Activated CD8-positive, alpha-beta T cell treated with anti-CD3 and anti-CD28 coated beads, Interleukin-2, amount 10 ng/mL, durations not matched to agents 7 days and 5 days (primary cell): ENCODE measurements at places on chromosomes 7 and 10. TPM values are rescaled to one million over a fixed set of nuclear protein-coding genes. Genes with fewer than 3 reads are reported as not detected.

GRCh38 chr7:44909596-44910389 is 24.5 kb upstream of the PURB start:
- no peak overlapping the region for H3K4me3 ChIP-seq
- H3K27me3 ChIP-seq = no peaks in the 10 kb centered on the region
- no peaks in the 10 kb centered on the region for H3K36me3 ChIP-seq
- H3K27ac ChIP-seq = no peak overlapping the region
- H3K4me1 ChIP-seq = peaks cover 27% of the 10 kb centered on the region
- no peak for DNase-seq

- no peak overlapping the region for H3K4me3 ChIP-seq
- no peaks in the 10 kb centered on the region for H3K27me3 ChIP-seq
- H3K36me3 ChIP-seq = no peaks in the 10 kb centered on the region
- no peaks in the 10 kb centered on the region for H3K4me1 ChIP-seq
- no peak overlapping the region for H3K27ac ChIP-seq
These were observed 425.2 kb upstream of the VSTM2A start for GRCh38 chr7:54116956-54117355.

- peaks cover 65% of the 10 kb centered on the region for H3K27me3 ChIP-seq
- no peaks in the 10 kb centered on the region for H3K36me3 ChIP-seq
- no peak overlapping the region for H3K4me3 ChIP-seq
- H3K4me1 ChIP-seq = peaks cover 32% of the 10 kb centered on the region
- no peak for DNase-seq
These were observed 5.1 kb downstream of the SHH start for GRCh38 chr7:155807065-155807671.

GRCh38 chr7:30681331-30681797 is 892 bp downstream of the CRHR2 start:
- H3K27me3 ChIP-seq = peaks cover 72% of the 10 kb centered on the region
- peak overlapping the region; percentile 49 for H3K4me3 ChIP-seq
- H3K4me1 ChIP-seq = peaks cover 10% of the 10 kb centered on the region
- no peak overlapping the region for H3K27ac ChIP-seq
- no peak for DNase-seq

- H3K27me3 ChIP-seq = peaks cover 2% of the 10 kb centered on the region
- H3K4me1 ChIP-seq = peaks cover 17% of the 10 kb centered on the region
- DNase-seq = no peak
- H3K4me3 ChIP-seq = no peak overlapping the region
- no peaks in the 10 kb centered on the region for H3K36me3 ChIP-seq
- no peak overlapping the region for H3K27ac ChIP-seq
These were observed 2.1 kb upstream of the JMJD1C start for GRCh38 chr10:63467841-63468240.

DNA sequence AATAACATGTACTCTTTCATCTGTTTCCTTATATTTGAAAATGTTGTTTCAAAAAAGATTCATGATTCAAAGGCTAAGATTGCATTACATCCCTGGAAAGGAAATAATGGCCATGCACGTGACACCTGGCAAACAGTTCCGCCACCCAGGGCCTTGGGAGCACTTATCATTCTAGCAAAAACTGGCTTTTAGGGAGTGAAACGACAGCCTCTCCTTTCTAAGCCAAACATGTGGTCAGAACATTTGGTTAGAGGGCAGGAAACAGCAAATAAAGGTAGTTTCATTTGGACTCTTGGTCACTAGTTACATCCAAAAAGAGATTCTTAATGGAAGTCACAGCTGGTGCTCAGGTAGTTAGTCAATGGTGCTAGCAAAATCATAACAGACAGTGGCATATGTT is 83.5 kb downstream of the FAS start:
- no peak overlapping the region for H3K27ac ChIP-seq
- DNase-seq = no peak
- peaks cover 16% of the 10 kb centered on the region for H3K4me1 ChIP-seq
- H3K4me3 ChIP-seq = no peak overlapping the region

GRCh38 chr7:132134814-132135445 is 441.3 kb downstream of the PLXNA4 start:
- H3K4me1 ChIP-seq = peaks cover 15% of the 10 kb centered on the region
- no peak overlapping the region for H3K4me3 ChIP-seq
- no peak for DNase-seq
- no peak overlapping the region for H3K27ac ChIP-seq

DNA sequence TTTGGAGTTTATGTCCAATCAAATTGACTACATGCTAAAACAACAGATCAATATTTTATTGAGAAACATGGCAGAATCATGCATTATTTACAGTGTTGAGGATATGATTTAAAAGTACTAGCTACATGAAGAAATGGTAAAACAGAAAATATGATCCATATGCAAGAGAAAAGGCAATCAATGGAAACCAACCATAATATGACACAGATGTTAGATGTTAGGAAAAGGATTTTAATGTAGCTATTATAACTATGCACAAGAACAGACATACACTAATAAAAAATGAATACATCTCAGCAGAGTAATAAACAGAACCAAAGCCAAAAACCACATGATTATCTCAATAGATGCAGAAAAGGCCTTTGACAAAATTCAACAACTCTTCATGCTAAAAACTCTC is 166.2 kb upstream of the CACNA2D1 start:
- no peak overlapping the region for H3K4me3 ChIP-seq
- no peaks in the 10 kb centered on the region for H3K27me3 ChIP-seq
- H3K36me3 ChIP-seq = no peaks in the 10 kb centered on the region
- no peak for DNase-seq

DNA sequence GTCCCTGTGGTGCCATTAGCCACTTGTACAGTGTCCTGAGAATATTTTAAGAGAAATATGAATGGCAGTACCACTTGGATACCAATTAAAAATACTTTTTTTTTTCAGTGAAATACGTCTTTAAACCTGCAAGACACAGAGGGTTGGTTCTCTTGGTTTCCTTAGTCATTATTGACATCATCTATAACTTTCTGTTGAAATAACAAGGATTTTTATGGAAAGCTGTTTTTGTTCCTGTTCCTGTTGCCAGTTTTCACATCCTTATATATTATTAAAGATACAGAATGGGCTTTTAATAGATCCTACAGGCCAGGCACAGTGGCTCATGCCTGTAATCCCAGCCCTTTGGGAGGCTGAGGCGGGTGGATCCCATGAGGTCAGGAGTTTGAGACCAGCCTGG is 579.9 kb downstream of the AUTS2 start:
- H3K4me1 ChIP-seq = peaks cover 13% of the 10 kb centered on the region
- H3K27me3 ChIP-seq = peaks cover 21% of the 10 kb centered on the region
- no peaks in the 10 kb centered on the region for H3K36me3 ChIP-seq
- DNase-seq = no peak
- H3K27ac ChIP-seq = no peak overlapping the region
- no peak overlapping the region for H3K4me3 ChIP-seq

DNA sequence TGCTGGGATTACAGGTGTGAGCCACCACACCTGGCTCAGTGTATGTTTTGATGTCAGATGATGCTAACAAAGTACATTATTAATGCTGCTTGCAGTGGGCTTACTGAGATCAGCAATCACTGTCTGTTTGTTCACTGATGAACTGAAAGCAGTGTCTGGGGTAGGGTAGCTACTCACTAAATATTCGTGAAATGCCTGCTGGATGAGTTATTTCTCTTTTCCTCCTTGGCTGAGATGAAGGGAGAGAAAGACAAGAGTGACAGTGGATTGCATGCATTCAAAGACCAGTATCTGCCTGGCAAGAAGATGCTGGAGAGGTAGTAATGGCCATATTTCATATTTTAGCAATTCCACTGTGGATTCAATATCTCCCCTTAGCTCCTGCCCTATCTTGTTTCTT is 32.3 kb downstream of the FAM107B start:
- peaks cover 22% of the 10 kb centered on the region for H3K4me1 ChIP-seq
- H3K4me3 ChIP-seq = no peak overlapping the region
- DNase-seq = no peak

DNA sequence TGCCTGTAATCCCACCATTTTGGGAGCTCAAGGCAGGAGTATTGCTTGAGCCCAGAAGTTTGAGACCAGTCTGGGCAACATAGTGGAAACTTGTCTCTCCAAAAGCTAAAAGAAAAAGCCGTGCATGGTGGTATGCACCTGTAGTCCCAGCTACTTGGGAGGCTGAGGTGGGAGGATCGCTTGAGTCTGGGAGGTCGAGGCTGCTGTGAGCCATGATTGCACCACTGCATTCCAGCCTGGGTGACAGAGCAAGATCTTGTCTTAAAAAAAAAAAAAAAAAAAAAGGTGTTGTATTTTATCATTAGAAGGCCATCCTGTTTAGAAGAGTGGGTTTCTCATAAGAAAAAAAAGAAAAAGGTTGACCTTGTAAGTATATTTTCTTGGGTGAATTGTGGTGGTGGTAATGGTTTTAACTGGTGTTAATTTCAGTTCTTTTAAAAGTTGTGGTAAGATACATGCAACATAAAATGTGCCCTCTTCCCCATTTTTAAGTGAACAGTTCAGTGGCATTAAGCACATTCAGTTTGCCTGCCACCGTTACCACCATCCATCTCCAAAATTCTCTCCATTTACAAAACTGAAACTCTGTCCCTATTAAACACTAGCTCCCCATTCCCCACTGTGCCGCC is 34.7 kb downstream of the GRIFIN start:
- H3K27ac ChIP-seq = no peak overlapping the region
- H3K4me3 ChIP-seq = no peak overlapping the region
- H3K27me3 ChIP-seq = no peaks in the 10 kb centered on the region
- DNase-seq = no peak

Gene MARVELD1
- total RNA-seq = 2.2 TPM

Gene CNOT4
- total RNA-seq = 23.3 TPM

Gene ZNF727
- not detected for total RNA-seq

Gene HIPK2
- 17.2 TPM for total RNA-seq

Gene CCDC172
- not detected for total RNA-seq

Gene WDR91
- 10.0 TPM for total RNA-seq
